CD4-positive, alpha-beta T cell treated with Interleukin-21 for 1 hour (primary cell): ENCODE measurements at places on chromosomes 5 and 9.

DNA sequence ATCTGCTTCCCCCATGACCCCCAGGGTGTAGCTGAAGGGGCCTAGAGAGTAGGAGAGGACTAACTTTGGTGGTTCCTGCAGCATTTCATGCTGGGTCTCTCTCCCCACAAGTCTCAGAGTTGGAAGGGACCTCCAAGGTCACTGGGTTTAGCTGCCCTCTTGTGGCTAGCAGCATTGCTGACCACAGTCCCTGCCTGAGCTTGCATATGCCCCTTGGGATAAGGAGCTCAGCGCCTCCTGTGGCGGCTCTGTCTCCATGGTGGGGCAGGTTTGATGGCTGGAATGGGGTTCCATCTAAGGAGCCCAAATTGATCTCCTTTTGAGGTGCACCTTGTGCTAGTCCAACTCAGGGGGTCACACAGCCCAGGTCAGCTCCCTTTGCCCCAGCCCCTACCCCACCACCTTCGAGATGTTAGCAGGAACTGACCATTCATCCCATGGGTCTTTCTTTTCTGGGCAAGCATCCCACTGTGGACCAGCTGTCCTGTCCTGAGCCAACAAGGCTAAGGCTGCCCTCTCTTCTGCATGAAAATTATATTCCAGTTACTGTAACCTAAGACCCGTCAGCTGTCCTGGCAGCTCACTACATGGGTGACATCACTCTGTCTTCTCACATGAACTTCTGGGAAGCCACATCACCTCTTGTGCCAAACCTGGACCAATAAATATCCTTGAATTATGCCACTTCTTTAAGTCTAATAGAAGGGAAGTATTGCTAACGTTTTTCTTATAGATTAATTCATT, 196.2 kb downstream of the HSPA4 start:
- no peak for DNase-seq

GRCh38 chr9:105087910-105088898, 156.2 kb upstream of the SLC44A1 start:
- no peak for DNase-seq

DNA sequence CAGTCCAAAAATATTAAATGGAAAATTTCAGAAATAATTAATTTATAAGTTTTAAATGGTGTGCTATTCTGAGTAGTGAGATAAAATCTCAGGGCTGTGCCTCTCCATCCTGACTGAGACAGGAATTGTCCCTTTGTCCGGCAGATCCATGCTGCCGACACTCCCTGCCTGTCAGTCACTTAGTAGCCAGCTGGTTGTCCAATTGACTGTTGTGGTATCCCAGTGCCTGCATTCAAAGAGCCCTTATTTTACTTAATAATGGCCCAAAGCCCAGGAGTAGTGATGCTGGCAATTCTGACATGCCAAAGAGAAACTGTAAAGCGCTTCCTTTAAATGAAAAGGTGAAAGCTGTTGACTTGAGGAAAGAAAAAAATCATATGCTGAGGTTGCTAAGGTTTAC, 157.5 kb downstream of the ENC1 start:
- DNase-seq = no peak

GRCh38 chr5:25604681-25605080, 959.9 kb upstream of the CDH10 start:
- no peak for DNase-seq

GRCh38 chr5:123209502-123210027, 120.5 kb downstream of the PRDM6 start:
- no peak for DNase-seq

DNA sequence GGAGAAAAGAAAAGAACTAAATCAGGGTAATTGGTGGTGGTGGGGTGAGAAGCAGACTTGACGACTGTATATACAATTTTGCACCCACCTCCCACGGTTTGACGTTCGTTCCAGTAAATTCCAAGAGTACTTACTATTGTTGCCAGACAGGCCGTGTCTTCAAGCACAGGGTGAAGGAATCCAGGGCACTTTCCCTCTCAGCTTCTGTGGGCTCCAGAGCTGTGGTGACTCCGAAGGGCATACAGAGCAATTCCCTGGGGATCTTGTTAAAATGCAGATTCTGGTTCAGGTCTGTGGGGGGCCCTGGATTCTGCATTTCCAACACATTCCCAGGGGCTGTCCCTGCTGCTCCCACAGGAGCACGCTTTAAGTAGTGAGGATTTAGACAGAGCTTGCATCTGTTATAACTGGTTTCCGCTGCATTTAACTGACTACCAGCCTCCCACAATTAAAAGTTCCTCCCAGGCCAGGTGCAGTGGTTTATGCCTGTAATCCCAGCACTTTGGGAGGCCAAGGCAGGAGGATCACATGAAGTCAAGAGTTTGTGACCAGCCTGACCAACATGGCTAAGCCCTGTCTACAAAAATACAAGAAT, 49.3 kb upstream of the FANCC start:
- no peak for DNase-seq

DNA sequence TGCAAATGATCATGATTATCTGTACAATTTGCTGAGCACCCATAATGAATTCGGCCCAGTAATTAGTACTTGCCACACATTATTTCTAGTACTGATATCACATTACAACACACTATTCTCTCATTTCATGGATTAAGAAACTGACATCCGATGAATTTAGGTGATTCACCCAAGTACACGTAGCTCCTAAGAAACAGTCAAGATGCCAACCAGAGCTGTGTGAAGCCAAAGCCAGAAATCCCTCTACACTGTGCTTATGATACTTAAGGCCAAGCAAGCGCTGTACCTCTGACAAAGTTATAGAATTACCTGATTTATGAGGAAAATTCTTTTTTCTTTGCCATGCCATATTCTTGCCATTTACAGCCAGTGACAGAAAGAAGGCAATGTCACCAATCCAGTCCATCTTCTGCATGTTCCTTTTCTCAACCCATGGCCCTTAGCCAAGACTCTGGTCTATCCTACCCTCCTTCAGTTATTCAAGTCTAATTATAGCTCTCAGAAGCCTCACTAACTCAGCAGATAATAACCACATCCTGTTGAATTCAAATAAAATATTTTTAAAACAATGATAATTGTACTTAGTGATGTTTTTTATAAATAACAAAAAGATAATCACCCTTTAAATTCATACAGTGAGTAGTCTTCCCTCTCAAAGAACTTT, 74.3 kb upstream of the PTGER4 start:
- peak; percentile 49 for DNase-seq

DNA sequence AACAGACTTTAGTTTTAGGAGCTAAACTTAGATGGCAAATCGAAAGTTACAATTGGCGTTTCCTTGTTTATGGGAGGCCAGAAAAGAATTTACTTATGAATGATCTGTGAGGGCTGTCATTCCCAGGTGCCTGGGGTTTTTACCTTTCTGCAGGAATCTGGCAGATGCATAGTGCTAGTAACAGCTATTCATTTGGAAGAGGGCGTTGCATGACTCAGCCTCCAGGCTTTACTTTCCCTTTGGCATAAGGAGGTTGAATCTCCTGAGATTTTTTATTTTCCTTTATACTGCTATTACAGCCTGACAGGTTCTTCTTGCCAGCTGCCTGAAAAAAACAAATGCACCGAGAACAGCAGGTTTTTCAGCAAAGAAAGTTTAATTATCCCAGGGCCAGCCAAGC, 30.0 kb downstream of the CARD6 start:
- no peak for DNase-seq

DNA sequence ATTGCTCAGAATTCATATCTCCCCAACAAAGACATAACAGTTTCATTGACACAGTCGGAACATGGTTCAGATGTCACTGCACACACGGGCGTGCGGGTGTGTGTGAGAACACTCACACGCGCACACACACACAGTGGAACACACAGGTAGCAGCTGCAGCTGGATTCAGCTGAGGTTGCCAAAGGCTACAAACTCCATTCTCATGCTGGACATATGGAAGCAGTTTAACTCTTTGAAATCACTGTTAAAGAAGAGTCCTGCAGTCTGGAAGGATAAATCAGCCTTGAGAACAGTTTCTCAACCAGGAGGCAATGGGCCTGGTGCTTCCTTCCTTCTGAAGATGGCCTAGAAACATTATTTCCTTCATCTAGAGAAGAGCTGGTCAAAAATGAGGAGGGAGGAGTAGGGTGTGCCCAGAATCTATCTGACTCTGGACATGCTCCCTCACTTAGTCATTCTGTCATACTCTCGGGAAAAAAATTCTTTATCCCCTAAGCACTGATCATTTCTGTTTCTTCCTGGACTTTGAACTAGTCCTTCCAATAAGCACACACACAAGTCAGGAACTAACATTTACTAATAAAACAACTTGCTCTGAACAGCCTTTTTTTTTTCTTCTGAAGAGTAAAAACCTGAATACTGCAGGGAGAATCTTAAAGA, 160.6 kb downstream of the ZDHHC21 start:
- DNase-seq = no peak
